ENCODE measurements at places on chromosomes 6 and 20. TPM values are rescaled to one million over a fixed set of nuclear protein-coding genes. Genes with fewer than 3 reads are reported as not detected.

ETV7 gene
- not detected for total RNA-seq

IL17A gene
- not detected for total RNA-seq

ADGB gene
- total RNA-seq: not detected

MICB gene
- total RNA-seq: 4.9 TPM

ZNF334 gene
- not detected for total RNA-seq

WASF1 gene
- 5.0 TPM for total RNA-seq

HSF2 gene
- 16.2 TPM for total RNA-seq

IPCEF1 gene
- total RNA-seq: 0.13 TPM

PROCR gene
- 45.2 TPM for total RNA-seq
